Amniotic stem cell (primary cell): ENCODE measurements at places on chromosomes 4 and X.
A peak's percentile ranks its signal among the peaks of the same experiment; 100 is the strongest.

- no peak for DNase-seq
These were observed 44.9 kb downstream of the SPATA18 start for GRCh38 chr4:52096048-52096447.

DNA sequence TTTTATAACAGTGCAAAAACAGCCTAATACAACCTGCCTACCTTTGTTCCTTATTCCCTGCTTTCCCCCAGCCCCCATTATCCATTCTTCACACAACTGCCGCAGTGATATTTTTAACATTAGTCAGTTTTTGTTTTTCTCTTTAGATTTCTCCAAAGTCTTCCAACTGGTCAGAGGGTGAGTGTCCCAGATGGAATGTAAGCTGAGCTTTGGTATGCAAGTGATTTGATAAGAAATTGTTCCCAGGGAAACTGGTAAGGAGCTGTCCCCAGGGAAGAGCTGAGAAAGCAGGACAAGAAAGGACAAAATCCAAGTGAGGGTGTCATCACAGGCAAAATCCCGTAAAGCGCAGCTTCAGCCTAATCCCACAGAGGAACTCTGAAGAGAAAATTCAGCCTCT, 475.5 kb upstream of the ADGRL3 start:
- DNase-seq = peak; percentile 68

DNA sequence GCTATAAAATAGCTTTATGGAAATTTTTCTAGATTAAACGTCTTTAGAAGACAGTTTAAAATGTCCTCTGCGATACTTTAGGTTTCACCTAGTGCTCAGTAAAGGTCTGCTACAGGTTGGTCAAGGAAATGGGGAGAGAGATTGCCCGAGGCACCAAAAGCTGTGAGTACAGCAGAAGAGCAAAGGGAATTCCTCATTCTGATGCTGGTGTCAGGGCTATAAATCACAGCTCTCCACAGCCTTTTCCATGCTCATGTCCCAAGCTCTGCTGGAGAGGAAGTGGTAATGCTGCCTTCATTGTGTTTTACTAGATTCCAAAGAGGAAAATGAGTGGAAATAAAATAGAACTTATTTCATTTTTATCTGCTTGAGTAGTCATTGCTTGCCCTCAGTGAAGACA, 2060.4 kb downstream of the ARAP2 start:
- no peak for DNase-seq

DNA sequence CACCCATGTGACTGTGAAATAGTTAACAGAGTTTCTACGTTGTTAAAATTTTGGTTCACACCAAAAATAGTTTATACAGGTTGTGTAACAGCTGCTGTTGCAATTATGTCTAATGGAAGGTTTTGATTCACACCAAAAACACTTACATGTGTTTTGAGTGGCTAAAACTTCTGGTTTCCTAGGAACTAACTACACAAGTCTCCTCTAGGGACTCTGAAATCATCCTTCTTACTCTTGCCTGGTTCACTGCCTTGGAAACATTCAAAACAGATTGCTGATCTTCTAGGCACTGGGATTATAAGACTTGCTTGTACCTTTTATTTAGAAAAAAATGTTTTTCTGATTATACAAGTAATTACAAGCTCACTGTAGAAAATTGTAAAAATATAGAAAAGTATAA, 14.9 kb upstream of the MORC4 start:
- DNase-seq = no peak

- no peak for DNase-seq
These were observed 49.8 kb upstream of the SEC24B start for GRCh38 chr4:109383823-109384222.

DNA sequence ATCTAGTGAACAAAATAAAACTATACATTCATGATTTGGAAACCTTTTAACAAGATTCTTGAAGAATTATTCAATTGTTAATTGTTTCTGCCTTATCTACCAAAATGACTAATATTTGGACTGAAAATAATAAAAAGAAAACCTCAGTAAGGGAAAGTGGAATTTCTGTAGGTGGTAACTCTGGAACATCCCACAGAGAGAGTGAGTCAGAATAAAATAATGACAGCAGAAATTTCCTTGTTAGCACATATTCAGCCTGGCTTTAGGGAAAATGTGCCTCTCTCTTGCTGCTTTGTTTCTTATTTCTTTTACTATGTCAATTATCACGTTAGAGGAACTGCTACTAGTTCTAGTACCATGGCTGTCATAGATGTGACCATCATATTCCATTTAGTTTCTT, 421.5 kb upstream of the GNPDA2 start:
- no peak for DNase-seq

- DNase-seq = no peak
These were observed at the start of gene RGN for GRCh38 chrX:47078129-47079043. TSS of gene RGN (plus strand) at chrX:47078443. CDS start at chrX:47081145, 2,702 bp downstream.

DNA sequence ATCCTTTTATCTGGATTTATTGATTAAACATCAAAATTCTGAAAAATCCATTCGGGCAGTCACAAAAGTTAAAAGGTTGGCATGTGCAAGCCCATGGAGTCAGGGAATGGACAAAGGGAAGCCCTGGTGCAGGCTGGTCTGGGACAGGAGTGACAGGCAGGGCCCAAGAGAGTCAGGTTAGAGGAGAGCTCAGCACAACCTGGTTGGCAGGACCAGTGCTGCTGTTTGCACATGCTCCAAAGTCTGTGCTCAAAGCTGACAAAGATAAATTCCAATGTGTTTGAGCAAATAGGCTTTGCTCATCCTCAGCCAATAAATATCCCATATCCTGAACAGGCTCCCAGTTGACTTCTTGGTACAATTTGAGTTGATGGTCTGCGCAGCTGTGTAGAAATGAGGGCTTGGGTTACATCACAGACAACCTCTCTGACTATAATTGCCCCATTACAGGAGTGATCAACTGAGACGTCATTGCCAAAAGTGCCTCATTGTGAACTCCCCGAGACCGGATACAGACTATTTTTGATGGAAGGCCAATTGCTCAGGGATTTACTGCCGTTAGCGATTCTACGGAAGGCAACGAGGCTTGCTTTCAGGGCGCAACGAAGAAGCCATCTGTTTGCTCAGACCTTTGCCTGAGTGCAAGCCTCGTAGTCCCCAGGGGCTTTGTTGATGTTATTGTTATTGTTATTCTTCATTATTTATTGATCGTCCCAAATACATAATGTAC, 1008.1 kb upstream of the TENM3 start:
- no peak for DNase-seq
